HEK293T (cell line): ENCODE measurements at places on chromosomes 16 and 17.

- no peak for DNase-seq
Observed at GRCh38 chr16:75323198-75323597, 71.8 kb upstream of the BCAR1 start.

- DNase-seq: no peak
Observed at GRCh38 chr17:27741361-27741861, 58.9 kb downstream of the NOS2 start.

DNA sequence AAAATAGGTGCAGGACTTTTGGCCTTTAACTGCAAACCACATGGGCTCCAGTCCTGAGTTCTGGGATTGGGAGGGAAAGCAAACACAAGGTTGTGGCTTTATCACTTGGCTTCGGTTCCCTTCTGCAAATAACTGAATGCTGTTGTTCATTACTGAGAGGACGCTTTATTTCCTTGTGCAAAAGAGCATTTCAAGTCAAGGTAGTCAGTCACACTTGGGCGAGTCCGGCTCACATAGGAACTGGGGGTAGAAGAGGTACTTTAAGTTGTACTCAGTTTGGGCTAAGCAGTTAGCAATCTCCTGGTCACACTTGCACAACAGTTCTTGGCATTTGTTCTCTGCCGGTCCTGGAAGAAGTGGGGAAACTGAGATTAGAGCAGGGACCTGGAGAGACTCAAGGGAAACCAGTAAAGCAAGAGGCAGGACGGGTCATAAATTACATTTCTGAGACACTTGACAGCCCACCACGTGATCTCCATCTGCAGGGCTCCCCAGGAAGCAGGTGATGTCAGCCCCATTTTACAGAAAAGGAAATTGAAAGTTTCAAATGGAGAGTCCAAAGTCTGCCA is 21.6 kb downstream of the PLA2G10 start:
- DNase-seq: no peak

DNA sequence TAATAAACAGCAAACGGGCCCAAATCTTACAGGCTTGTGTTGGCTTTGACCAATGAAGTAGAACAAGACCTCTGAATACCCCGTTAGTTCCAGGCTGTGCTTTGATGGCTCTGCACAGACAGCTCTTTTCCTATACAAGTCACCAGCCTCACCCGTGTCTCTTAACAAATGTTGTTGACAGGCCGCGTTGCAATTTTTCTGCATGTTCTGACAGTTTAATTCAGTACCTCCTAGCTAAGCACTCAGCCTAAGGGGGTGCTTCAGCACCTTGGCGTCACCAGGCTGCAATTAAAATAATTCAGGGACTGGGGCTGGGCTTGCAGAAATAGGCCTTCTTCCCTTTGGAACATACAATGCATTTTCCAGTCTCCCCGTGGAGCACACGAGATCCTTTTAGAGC is 500.1 kb downstream of the MAF start:
- DNase-seq: no peak

GRCh38 chr16:75379911-75380847 is 53.1 kb downstream of the CFDP1 start:
- no peak for DNase-seq

DNA sequence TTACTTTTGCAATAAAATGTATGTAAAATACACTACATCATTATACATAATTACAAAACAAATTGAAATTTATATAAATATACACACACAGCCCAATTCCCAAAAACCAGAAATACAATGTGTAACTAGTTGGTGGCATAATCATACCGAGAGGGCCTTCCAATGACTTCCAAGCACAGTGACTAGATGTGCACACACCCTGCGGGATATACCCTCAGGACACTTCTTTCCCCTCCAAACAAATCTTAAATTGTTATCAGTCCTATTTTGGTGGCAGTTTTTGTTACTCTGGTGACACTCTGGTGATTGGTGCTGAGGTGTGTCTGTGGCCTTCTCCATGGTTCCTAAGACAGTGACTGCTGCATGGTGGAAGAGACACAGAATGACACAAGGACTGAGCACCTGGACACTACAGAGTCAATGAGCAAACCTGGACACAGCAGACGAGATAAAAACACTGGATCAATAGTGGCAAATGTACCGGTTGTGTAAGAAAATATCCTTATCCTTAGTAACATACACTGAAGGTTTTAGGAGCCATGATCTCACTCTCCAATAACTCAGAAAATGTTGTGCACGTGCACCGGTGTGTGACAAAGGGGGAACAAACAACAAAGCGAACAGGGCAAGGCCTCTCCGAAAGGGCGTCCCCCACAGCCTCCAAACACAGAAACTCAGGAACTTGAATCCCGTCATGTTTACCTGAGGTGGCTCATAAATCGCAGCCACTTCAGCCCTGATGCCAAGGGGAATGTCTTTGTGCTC is 32.9 kb downstream of the NPLOC4 start:
- DNase-seq: no peak
